Esophagus muscularis mucosa (tissue), 4 donors: ENCODE measurements at places on chromosomes 6 and 20. TPM values are rescaled to one million over a fixed set of nuclear protein-coding genes. Genes with fewer than 3 reads are reported as not detected.

DNA sequence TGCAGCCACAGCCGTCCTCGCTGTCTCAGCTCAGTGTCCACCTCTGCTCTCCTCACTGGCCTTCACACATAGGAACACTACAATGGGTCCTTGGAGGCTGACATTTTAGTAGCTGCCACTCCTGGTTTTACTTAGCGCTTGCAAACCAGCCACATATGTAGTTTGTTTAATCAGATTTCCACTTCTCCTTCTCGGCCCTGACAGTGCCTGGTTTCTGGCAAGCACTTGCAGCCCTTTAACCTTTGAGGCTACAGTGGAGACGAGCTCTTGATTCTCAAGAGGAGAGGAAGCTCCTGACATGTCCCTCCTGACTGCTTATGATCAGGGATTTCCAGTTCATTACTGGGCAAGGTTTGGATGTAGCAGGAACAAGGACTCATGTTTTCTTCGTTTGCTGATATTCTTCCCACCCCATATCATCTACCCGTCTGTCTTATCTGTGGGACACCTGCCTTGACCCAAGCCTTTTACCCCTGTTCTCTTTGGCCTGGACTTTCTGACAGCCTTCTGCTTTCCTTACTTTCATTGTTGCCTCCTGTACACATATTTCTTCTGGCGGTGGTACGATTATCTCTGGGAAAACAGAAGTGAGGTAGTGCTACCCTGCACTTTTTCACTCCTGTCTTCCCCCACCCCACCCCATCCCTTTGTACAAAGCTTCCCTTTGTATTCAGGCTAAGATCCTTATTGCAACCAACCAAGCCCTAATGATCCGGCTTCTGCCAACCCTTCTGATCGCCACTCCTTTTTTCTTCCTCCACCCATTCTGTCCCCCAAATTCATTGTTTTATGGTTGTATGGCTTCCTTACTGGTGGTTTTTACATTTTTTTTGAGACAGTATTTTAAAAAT is 31.2 kb downstream of the CEP43 start:
- H3K4me3 ChIP-seq = no peak overlapping the region
- no peaks in the 10 kb centered on the region for H3K4me1 ChIP-seq
- DNase-seq = no peak
- no peaks in the 10 kb centered on the region for H3K27me3 ChIP-seq
- no peak overlapping the region for H3K27ac ChIP-seq

Gene ERVFRD-1
- total RNA-seq = 0.42 TPM

DNA sequence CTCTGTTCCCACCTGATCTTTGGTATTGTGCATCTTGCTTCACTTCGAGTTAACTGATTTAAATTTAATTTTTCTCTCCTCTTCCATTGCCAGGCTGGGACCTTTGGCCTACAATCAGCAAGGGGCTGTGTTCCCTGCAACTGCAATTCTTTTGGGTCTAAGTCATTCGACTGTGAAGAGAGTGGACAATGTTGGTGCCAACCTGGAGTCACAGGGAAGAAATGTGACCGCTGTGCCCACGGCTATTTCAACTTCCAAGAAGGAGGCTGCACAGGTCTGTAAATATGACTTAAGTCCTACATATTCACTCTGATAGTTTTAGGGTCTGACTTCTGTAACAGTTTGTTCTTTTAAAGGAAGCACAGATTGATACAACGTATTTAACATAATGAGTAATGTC is 412.4 kb downstream of the ARHGAP18 start:
- no peak overlapping the region for H3K27ac ChIP-seq
- no peaks in the 10 kb centered on the region for H3K27me3 ChIP-seq
- H3K4me3 ChIP-seq = no peak overlapping the region

Gene PROKR2
- not detected for total RNA-seq
